ENCODE measurements at places on chromosomes 6 and 20. TPM values are rescaled to one million over a fixed set of nuclear protein-coding genes. Genes with fewer than 3 reads are reported as not detected.

GRCh38 chr6:90297867-90298381, 1.3 kb upstream of the BACH2 start:
- no peak for DNase-seq

DNA sequence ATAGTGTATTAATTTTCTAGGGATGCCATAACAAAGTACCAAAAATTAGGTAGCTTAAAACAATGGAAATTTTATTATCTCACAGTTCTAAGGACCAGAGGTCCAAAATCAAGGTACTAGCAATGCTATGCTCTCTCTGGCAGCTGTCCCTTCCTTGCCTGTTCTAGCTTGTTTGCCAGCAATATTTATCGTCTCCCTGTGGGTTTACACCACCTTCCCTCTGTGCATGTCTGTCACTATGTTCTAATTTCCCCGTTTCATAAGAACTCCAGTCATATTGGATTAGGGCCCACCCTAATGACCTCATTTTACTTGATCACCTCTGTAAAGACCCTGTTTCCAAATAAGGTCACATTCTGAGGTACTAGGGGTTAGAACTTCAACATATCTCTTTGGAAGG, 217.2 kb downstream of the IBTK start:
- DNase-seq, result no peak

DNA sequence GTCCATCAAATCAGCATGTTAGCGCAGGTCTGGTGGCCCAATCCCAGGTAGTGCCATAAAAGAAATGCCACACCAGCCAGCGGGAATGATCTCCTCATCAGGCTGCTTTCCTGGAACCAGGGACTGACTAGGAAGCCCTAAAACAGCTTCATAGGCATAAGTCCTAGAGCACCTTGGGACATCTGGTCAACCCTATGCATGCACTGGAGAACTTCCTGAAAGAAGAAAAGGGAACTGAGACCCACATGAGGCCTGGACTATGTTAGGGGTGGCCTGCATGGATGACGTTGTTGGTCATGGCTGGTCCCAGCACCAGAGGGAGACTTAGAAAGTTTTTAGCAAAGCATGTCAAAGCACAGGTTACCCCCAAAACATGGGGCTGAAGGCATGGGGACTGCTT, 7.6 kb upstream of the KCNK16 start:
- no peak for DNase-seq

DNA sequence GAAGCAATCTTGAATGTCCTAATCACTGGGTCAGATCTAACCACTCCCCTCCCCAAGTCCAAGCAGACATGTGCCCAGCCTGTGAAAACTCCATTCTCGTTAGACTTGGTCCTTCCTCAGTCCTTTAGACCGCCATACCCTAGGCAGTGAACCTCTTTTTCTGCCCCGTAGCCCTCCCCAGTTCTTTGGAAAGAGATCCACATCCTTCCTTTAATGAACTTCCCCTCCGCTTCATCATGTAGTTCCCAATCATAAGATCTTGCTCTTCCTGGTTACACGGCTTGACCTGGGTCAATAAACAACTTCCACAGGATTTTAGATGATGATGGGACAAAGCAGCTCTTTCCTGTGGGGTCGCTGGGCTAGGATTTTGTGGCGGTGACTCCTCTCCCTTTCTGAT, 9.6 kb downstream of the AHCY start:
- DNase-seq, result no peak

RALY gene
- total RNA-seq, result 106 TPM
